Stimulated activated CD8-positive, alpha-beta memory T cell treated with anti-CD3 and anti-CD28 coated beads, Interleukin-4, amount 100 ng/mL, for 1 hour (primary cell): ENCODE measurements at places on chromosomes 12 and 14.

GRCh38 chr12:57514720-57515407 is 5.5 kb downstream of the DDIT3 start:
- no peak for DNase-seq

- DNase-seq, result no peak
These were observed 7.4 kb downstream of the UBE2N start for GRCh38 chr12:93434256-93434865.

DNA sequence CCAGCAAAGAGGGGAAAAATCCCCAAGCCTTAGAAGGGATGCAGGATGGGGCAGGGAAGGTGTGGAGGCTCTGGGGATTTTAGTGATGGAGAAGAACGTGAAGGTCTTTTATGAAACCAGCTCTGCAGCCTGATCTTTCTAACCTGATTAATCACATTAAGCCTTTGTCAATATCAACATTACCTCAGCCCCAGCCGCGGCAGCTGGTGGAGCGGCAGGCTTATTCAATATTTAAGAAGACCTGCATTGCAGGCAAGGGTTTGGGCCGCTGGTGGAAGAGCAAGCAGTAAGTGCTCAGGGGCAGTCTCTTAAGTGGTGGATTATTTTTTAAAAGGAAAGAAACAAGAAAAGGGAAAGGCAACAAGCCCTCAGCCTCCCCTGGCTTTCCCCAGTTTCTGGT is 16.6 kb downstream of the RPH3A start:
- no peak for DNase-seq

GRCh38 chr12:115507560-115507889 is 770.0 kb downstream of the MED13L start:
- DNase-seq, result no peak

- no peak for DNase-seq
These were observed 335.5 kb upstream of the SFSWAP start for GRCh38 chr12:131375261-131375971.

DNA sequence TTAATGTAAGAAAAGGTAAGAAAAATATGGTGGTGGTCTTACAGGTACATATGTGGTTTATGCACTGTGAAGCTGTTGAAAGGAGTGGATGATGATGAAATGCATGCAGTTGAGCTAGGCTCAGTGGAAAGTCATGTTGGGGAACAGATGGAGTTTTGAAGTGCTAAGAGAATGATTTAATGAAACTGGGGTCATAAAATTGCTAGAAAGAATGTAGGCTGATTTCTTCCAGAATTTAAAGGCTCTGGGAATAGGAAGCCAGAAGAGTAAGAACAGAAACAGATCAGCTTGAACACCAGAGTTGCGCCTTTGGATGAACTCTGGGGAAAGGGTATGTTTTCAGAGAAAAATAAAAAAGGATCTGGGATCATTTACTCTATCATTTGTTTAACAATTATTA is 146.5 kb downstream of the MON2 start:
- DNase-seq, result no peak

DNA sequence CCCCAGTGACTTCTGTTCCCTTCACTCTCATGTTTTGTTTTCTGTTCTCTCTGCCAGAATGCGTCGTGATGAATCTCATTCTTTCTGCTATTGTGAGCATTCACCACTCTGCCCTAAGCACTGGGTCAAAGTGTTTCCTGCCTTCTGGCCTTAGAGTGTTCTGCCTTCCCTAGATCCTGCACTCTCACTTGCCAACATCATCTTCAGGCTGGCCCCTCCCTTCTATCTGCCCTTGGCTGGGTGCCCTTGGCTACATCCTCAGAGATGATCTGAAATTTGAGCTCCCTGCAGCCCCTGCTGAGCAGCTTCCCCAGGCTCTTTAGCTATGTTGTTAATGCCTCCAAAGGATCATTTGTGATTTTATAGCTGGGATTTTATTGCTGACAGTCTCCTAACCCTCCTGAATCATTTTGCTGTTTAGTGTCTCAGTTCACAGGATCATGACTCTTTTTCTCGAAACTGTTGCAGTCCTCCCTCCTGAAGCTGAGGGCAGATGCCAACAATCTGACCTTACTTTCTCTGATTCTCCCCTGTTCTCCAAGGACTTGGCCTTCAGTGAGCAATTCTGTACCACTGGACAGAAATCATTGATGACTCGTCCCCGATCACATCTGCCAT is 4.5 kb downstream of the DHRS2 start:
- DNase-seq, result no peak

DNA sequence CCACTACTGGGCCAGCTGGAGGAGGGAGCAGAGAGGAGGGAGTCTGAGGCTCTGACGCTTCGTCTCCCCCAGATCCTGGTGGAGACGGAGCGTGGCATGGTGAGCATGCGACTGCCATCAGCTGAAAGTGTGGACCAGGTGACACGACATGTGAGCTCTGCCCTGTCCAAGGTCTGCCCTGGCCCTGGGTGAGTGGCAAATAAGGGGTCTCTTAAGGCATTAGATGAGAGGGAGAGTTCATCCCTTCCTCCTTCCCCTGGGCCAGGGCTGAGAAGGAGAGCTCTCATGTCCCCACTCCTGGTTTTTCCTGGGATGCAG is 2.5 kb downstream of the CARMIL3 start:
- no peak for DNase-seq

GRCh38 chr14:68853749-68854148 is 60.9 kb upstream of the ZFP36L1 start:
- no peak for DNase-seq

GRCh38 chr12:115945491-115945885 is 332.0 kb downstream of the MED13L start:
- DNase-seq, result no peak

DNA sequence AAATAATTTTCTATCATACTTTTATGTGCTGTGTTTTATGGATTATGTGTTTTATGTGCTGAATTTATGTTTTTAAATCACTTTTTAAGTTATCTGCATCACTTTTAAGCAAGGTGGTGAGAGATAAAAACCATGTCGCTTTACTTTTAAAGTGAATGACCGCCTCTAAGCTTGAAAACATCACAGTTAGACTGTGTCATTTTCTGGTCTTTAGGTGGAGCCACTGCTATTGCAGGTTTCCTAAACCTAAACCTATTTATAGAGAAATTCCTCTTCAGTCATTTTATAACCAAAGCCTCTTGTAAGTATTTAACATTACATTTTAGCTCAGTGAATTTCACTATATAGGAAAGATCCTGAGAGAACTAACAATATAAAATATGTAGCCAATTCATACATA is 21.0 kb upstream of the MDM2 start:
- DNase-seq, result no peak

DNA sequence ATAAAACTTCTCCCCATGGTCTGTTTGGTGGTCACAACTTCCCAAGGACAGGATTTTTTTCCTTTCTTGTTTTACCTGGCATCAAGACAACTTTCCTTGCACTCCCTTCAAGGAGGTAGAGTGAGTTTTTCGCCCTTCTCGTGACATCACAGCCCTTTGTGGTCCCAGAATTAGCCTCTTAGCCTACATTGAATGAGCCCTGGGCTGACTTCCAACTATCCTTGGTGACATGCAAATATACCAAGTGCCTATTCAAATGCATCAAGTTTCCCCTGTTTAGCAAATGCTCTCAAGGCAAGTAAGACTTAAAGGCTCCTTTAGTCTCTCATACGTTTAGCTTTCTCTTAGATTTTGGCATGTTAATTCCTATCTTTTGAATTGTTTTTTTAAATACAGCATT is 36.6 kb downstream of the TC2N start:
- no peak for DNase-seq

GRCh38 chr14:105760691-105761344 is 234.4 kb downstream of the TMEM121 start:
- DNase-seq, result no peak

DNA sequence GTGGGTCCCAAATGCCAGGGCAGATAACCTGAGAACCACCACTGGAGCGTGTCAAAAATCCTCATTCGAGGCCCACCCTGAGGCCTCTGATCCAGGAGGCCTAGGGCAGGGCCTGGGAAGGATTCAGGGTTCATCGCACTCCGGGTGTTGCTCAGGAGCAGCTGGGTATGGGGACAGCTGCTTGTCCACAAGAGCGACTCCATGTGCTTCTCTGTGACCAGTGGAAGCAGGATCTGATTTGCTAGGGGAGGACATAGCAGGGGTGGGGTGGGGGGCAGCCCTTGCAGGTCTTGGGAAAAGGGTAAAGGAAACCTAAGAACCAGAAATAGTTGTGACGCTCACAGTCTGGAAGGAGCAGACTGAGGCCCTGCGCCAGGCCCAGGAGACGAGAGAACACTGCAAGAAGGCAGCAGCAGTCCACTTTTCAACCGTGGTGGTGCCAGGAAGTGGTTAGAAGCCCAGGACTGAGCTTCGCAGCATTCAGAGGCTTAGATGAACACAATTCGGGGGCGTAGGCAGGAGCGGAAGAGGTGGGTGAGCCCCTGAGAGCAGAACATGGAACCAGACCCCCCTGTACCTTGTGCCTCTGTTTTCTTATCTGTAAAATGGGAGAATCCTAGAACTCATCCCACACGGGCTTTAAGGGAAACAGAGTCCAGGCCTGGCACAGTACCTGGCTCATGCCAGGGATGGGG is 33.7 kb downstream of the ITPK1 start:
- DNase-seq, result no peak

- DNase-seq, result no peak
These were observed 739 bp upstream of the SPATA7 start for GRCh38 chr14:88384718-88385117.

GRCh38 chr12:120989687-120990086 is 11.3 kb downstream of the HNF1A start:
- DNase-seq, result no peak

- no peak for DNase-seq
These were observed 125.4 kb downstream of the CAND1 start for GRCh38 chr12:67394550-67394949.

DNA sequence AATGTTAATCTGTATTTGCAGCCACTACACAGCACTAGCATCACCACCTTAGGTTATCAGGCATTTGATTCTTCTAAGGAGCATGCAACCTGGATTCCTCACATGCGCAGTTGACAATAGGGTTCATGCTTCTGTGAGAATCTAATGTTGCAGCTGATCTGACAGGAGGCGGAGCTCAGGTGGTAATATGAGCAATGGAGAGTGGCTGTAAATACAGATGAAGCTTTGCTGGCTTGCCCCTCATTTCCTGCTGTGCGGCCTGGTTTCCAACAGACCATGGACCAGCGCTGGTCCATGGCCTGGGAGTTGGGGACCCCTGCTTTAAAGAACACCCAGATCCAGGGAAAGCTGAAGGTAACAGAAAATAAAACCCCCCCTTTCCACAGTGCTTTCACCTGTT is 51.0 kb downstream of the TMX1 start:
- DNase-seq, result no peak

- DNase-seq, result no peak
These were observed 17.4 kb downstream of the ACVRL1 start for GRCh38 chr12:51924551-51925319.

GRCh38 chr12:78120866-78121560 is 290.3 kb downstream of the NAV3 start:
- DNase-seq, result no peak

GRCh38 chr12:57893431-57894353 is 47.2 kb upstream of the CTDSP2 start:
- no peak for DNase-seq

- DNase-seq, result no peak
These were observed 9.7 kb downstream of the GLRX5 start for GRCh38 chr14:95544588-95544987.

GRCh38 chr12:15808652-15809051 is 19.5 kb upstream of the EPS8 start:
- DNase-seq, result no peak

GRCh38 chr14:99507860-99508640 is 26.8 kb downstream of the CCNK start:
- no peak for DNase-seq

DNA sequence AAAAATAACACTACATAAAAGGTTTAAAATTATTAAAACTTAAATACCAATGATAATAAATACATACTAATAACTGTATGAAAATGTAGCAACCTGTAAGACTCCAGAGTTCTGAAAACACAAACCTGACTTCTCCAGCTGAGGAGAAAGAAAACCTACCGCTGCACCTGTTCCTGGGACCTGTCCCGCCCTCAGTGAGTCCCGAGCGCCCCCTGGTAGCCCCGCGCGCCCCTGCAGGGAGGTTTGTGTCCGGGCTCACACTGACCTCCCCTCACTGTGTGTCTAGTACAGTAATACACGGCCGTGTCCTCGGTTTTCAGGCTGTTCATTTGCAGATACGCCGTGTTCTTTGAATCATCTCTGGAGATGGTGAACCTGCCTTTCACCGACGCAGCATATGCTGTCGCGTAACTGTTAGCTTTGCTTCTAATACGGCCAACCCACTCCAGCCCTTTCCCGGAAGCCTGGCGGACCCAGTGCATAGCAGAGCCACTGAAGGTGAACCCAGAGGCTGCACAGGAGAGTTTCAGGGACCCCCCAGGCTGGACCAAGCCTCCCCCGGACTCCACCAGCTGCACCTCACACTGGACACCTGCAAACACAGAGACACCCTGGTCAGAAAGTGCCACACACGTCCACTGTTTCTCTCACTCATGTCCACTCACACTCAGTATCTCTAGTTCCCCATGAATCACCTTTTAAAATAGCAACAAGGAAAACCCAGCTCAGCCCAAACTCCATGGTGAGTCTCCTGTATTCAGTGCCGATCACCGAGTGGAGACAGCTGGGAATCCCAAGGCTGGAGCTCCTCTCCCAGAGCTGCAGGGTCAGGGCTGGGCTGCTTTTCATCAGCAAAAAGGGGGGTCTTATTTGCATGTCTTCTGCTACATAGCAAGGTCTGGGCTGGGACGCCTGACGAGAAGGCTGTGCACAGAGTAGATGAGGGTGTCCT is 1276.3 kb downstream of the TMEM121 start:
- DNase-seq, result no peak

DNA sequence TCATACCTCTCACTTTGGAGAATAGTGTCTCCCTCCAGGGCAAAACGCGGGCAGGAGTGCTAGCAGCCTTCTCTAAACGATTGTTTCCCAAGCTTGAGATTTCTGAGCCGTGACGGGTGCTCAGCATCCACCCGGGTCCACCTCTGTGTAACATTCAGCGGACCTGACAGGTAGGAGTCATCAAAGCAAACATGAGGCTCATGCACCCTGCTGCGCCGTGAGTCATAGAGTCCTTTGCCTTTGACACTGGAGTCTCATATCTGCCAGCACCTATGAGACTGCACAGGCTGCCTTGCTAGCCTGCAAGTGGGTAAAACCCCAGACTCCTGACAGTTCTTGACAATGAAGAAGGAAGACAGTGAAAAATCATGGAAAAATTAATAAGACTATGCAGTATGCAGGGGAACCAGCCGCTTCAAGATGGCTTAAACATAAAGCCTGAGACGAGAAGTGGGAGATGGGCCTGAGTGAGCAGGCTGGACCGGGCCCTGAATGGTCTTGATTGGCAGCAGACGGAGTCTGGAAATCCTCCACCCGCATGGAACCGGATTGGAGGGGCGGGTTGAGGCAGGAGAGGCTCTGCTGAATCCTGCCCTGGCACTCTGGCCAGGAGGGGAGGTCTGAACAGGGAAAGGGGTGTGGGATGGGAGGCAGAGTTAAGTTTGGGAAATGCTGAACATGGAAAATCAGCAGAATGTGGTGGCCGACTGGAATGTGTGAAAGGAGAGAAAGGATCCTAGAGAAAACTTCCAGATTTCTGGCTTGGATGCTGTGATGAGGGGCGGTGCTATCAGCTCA is 54.2 kb downstream of the LGMN start:
- DNase-seq, result no peak
